ENCODE measurements at places on chromosomes 2 and 18.
A peak's percentile ranks its signal among the peaks of the same experiment; 100 is the strongest.

DNA sequence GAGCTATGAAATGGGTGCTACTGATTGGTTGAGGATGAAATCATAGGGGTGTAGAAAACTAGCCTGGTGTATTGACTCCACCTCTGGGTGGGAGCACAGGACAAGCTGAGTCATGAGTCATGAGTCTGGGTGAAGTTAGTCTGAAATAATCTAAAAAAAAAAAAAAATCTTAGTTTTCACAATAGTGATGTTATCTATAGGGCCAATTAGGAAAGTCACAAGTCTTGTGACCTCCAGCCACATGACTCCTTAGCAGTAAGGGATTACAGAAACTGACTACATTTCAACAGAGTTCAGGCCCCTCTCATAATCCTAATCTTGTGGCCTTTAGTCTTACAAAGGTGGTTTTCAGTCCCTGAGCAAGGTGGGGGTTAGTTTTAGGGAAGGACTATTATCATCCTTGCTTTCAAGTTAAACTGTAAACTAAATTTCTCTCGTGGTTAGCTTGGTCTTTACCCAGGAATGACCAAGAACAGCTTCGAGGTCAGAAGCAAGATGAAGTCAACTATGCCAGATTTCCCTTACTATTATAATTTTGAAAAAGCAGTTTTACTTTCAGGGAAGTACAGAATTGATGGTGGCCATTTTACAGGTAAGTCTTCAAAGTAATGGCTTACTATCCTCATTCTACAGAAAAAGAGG is 338.0 kb upstream of the GYPC start:
- no peak for DNase-seq

DNA sequence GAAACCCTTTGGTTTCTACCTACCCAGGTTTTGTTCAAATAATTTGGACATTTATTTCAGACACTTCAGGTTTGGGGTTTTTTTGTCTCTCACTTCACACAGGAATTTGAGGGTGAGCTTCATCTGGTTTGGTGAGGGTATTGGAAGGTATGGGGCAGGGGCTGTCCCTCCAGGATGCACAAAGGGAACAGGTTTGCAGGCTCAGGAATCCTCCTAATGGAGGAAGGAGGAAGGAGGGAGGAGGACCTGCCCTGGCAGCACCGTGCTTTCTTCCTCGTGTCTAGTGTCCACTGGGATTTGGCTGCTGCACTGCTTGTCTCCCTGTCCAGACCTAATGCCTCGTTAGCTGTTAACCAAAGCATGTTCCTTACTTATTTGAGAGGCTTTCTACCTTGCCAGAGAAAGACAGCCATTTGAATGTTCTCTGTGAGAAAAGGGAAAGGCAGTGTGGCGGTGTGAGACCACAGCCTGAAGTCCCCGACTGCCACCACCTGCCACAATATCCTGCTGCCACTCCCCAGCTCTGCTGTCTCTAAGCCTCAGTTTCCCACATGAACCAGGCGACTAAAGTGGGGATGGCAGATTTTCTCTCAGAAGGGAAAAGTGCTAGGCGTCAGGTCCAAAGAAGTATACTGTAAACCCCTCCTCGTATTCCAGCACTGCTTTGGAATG is 2.2 kb upstream of the SLC4A5 start:
- DNase-seq: no peak

DNA sequence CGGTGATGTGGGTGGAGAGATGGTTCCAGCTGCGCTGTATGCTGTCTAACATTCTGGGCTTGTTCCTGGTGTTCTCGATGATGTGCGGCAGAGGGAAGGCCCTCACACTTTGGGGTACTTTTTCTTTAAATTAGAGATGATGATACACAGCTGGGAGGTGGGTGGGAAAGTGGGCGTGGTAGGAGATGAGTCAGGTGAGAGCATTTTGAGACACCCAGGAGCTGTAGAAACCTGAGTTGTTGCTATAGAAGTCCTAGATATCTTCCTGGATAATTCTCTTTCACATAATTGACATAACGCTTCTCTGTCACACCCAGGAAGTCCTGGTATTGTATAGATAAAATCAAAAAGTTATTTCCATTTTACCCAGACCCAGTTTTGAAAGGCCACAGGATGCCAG is 103.8 kb upstream of the ALKAL2 start:
- DNase-seq: no peak

- DNase-seq: no peak
Observed at GRCh38 chr2:219404291-219404910, 13.8 kb upstream of the DES start.

- no peak for DNase-seq
Observed at GRCh38 chr18:52963481-52963880, 623.5 kb downstream of the DCC start.

- no peak for DNase-seq
Observed at GRCh38 chr2:169480079-169480465, 778 bp downstream of the BBS5 start.

GRCh38 chr18:79531386-79531785 is 135.7 kb downstream of the NFATC1 start:
- DNase-seq: no peak

DNA sequence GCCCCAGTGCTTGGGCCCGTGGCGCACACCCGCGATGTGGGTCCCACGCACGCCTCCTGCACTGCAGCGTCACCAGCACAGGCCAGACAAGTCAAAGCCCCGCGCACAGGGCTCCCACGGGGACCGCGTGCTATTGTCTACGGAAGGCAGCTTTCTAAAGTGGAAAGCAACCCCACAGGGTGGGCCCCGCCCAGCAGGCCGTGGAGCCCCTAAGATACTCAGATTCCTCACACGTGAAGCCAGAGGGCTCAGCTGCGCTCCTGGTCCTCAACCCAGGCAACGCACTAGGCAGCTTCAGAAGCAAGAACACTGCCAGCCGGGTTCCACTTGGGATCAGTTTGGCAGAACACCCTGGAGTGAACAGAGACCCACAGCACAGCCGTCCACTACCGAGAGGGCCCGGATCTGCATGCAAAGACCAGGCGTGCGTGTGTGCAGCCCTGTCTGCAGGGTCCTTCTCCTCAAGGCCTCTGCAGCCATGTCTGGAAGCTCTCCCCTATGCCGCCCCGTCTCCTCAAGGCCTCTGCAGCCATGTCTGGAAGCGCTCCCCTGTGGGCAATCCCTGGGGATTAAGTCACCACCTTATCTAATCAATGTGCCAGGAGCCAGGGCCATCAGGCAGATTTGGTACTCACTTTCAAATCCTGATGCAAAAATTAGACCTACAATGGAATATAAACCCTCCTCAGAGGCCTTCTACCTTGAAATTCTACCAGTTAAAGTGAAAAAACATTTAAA is 231.3 kb downstream of the HDAC4 start:
- no peak for DNase-seq

DNA sequence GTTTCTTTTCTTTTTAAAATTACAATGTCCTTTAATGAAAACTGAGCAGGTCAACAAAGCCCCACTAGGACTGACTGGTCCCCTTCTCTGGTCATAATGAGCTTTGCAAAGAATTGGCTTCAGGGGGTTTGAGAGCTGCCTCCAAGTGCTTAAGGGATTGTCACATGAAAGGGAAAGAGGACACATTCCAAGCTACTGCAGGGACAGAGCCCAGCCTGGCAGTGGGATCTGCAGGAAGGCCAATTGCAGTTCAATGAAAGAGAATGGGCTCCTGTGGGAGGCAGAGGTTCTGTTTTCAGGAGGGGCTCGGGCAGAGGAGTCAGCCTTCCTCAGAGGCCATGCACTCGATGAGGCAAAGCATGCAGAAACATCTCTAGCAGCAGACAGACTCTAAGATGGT is 84.1 kb upstream of the ACKR3 start:
- no peak for DNase-seq

- no peak for DNase-seq
Observed at GRCh38 chr2:202203348-202203747, 35.0 kb downstream of the SUMO1 start.

DNA sequence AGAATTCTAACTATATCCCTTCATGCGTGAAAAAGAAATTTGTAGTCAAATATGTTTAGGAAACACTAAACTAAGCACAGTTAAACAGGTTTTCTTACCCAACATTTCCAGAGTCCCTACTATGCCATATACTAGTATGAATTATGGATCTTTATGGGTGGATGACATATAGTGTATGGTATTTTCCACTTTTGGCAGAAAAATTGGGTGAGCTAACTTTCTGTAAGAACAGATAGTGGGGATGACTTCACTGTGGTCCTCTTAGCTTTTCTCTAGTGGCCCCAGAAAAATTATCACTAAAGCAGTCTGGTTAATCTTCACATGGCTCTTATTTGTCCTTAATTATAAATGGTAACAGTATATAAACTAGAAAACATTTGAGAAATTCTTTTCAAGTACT is 240.0 kb upstream of the GULP1 start:
- no peak for DNase-seq

DNA sequence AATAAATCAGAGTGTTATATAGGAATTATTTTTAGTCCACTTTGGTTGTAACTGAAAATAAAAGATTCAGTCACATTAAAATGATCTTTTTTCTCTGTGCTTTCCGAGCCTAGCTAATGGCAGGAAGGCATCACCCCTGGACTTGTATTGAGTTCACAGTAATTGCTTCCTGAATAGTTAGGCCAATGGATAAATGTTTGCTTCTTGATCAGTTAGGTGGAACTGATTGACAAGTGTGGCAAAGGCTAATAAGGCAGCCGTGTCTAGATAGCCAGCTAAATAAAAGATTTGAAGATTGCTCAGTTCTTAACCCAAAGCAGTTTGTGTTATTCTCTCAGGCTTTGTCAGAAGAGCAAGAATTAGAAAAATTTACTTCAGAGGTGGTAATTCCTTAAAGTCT is 20.8 kb downstream of the FAM171B start:
- DNase-seq: no peak

- no peak for DNase-seq
Observed at GRCh38 chr2:9994462-9994861, 43.0 kb downstream of the GRHL1 start.

DNA sequence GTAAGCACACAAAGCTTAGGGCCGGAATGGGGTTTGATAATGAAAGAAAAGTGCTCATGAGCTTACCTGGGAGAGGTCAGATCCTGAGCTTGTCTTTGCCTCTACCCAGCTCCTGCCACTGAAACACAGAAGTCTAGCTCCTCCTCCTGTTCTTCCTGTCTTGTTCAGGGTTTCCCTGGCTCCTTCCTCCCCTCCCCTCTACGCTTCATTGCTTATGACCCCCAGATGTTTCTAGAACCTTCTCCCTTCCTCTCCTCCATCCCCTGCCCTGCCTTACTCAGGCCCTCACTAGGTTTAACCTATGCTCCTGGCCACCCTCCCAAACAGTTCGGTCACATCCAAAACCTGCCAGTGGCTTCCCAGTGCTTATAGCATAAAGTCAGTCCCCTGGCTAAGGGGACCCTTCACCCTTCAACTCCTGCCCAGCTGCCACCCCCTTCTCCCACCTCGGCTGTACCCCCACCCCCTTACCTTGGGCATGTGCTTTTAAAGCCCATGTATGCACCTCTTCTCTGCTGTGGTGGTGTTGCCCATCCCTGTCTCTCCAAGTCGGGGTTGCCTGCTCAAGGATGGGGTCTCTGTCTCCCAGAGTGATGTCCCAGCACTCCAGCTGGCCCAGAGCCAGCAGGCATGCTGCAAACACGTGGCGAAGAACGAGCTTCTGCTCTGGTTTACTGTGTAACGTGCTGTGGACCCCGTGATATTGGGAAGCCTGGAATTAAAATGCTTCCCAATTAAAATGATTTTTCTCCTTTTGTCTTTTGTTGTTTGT is 233.6 kb downstream of the TPGS2 start:
- no peak for DNase-seq

GRCh38 chr2:144708626-144709025 is 188.7 kb upstream of the ZEB2 start:
- DNase-seq: no peak

- DNase-seq: no peak
Observed at GRCh38 chr2:142065700-142066099, 65.1 kb downstream of the LRP1B start.

GRCh38 chr2:46029332-46029811 is 267.8 kb upstream of the EPAS1 start:
- DNase-seq: no peak

DNA sequence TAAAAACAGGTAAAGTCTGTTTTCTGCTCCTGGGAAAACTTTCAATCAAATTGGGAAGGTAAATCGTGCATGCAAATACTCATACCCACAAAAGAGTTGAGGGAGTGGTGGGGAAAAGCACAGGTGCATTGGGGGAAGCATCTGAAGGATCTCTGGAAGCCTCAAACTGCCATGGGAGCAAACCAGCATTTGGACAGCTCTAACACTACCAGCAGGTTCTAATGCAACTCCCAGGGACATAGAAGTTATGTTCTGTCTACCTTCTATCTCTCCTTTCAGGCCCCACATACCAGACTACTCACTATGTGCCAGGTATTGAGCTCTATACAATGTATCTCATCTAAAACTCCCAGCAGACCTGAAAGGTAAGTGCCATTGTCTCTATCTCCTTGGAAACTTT is 933.7 kb downstream of the NRXN1 start:
- DNase-seq: no peak

DNA sequence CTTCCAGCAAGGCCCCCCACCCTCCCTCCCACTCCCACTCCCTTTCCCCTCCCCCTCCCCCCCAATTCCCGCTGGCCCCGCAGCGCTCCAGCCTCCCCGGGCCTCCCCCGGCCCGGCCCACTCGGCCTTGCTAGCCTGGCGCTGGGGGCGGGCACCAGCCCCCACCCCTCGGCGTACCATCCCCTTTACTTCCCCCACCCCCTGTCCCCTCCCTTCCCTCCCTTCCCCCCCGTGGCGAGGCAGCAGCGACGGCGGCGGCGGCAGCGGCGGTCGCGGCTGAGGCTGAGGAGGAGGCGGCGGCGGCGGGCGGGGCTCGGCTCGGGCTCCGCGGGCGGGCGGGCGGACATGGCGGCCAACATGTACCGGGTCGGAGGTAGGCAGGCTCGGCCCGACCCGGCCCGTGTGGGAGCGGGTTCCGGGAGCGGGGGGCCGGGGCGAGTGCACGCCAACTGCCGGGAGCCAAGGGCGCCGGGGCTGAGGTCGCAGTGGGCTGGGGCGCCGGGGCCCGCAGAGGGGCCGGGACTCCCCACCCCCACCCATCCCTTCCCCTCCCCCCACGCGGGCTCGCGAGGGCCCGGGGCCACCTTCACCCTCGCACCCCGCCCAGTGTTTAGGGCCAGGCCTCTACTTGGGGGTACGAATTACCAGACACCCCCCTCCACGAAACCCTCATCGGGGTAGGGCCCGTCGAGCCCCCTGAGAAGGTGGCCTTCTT is at the start of gene MTA3:
MTA3 (plus strand) TSS at position 232 of the 715 bp plus-strand sequence; CDS start at position 346, 114 bp downstream.
- peak; percentile 44 for DNase-seq

DNA sequence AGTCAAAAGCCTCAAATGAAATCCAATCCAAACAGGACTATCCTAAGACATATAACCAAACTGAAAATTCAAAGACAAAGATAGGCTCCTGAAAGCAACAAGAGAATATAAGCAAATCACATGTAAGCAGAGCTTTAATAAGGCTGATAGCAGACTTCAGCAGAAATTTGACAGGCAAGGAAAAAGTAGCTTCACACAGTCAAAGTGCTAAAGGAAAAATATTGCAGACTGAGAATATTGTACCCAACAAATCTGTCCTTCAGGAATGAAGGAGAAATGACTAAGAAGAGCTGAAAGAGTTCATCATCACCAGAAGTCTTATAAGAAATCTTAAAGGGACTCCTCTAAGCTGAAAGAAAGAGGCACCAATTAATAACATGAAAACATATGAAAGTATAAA is 150.0 kb downstream of the EVA1A start:
- DNase-seq: no peak

GRCh38 chr2:767440-767839 is 90.2 kb upstream of the TMEM18 start:
- DNase-seq: no peak
